Germinal center (tissue), 1 donor: ENCODE measurements at places on chromosomes 12 and 14.

- peak; percentile 77 for DNase-seq
These were observed 20.4 kb downstream of the CCDC88C start for GRCh38 chr14:91396959-91397815.

DNA sequence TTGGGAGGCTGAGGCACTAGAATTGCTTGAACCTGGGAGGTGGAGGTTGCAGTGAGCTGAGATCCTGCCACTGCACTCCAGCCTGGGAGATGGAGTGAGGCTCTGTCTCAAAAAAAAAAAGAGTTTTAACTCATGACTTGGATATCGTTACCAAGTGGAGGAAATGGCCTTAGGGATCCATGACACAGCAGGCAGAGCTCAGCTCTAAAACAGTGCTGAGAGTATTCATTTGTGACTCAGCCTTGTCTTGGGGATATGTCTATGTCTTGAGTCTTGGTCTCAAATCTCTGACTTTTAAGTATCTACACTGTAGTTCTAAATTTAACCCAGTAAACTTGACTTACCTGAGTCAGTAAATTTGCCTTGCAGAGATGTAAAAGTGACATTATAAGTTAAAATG is 8.8 kb upstream of the PEX5 start:
- no peak for DNase-seq

- no peak for DNase-seq
These were observed 1.3 kb downstream of the NAA30 start for GRCh38 chr14:57391517-57392195.

DNA sequence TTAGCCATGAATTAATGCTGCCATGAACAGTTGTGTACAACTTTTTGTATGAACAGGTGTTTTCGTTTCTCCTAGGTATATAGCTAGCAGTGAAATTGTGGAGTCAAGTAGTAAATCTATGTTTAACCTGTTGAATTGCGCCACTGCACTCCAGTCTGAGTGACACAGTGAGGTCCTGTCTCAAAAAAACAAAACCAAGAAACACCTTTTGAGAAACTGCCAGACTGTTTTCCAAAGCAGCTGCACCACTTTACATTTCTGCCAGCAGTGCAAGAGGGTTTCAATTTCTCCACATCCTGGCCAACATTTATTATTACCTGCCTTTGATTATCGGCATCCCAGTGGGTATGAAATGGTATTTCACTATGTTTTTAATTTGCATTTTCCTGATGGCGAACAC is 3.3 kb upstream of the PLEKHG3 start:
- DNase-seq: no peak

DNA sequence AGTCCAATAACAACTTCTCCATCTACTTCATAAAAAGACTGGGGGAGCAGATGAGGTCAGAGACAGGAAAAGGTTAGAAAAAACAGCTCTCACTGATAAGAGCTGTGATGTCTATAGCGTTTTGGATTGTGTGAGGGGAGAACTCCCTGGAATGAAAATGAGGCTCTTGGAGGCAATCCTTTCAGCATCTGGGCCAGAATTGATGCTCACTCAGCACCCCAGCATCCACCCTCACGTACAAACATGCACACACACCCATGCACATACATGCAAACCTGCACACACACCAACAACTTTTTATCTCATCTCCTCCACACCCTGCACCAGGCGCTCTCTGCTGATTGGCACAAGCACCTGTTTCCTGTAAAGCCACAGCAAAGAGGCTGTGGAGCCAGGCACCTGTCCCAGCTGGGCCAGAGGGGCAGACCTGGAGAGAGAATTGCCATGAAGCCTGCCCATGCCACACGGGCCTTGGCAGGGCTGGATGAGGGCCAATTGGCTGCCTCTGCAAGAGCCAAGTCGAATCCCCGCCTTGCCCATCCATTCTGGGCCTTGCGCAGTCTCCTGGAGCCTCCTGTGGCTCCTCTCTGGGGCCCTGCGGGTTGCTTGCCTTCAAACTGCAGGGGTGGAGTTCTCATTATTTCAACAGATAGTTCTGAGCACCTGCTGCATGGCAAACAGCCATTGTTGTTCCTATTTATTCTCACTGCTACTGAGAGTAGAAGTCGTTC is 53.1 kb downstream of the SYNE3 start:
- DNase-seq: no peak

- DNase-seq: no peak
These were observed 143.9 kb upstream of the NCOR2 start for GRCh38 chr12:124711344-124711743.
